ENCODE measurements at places on chromosomes 12 and 14.

DNA sequence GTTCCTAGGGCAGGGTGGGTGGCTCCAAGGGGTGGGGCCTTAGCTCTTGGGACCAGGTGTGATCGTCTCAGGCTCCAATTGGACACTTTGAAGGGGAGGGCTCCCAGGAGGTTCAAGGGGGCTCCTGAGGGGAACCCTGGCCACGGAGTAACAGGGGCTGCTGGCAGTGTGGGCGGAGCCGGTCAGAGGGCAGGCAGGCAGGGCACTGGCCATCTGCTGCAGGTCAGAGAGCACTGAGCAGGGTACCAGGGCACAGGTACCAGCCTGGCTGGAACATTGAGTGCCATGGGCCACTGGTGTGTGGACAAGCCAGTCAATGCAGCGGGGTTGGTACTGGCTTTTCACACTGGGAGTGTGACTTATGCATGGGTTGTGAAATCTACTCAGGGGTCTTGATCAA, 32.2 kb downstream of the SYNE3 start:
- no peak for DNase-seq

DNA sequence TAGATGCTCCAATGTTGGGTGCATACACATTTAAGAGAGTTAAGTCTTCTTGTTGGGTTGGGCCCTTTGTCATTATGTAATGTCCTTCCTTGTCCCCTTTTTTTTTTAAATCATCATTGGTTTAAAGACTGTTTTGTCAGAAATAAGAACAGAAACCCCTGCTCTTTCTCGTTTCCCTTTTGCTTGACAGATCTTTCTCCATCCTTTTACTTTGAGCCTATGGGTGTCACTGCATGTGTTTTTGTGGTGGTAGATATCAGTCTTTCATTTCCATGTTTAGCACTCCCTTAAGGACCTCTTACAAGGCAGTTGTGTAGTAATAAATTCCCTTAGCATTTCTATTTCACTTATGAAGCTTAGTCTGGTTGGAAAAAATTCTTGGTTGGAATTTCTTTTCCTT, 47.4 kb downstream of the RTN1 start:
- no peak for DNase-seq

DNA sequence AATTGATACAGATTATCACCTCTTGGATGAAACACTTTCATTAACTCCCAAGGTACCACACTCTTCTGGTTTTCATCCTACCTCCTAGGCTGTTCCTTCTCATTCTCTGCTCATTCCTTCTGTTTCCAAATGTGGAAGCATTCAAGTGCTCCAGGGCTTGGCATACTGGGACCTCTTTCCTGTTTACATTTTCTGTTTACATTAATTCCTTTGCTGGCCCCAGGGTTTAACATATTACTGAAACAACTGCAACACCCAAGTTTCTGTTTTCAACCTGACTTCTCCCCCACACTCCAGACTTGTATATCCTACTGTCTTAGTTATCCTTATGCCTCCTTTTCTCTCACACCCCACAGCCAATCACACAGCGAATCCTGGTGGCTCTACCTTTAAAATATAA, 386.3 kb upstream of the GARIN6 start:
- DNase-seq = no peak

DNA sequence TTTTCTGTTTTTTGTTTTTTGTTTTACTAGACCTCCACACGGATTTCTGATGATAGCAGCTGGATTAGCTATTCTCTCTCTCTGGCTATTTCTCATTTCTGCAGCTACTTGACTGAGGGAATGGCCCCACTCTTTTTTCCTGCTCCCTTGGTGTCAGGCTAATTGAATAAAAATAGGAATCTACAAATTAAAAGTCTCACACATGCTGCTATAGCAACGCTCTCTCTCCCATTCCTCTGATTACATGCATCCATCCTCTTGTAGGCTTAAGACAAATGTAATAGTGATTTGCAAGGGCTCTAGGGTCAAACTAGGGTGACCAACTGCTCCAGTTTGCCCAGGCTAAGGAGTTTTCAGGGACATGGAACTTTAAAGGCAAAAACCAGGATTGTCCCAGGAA, 221.8 kb downstream of the PHLDA1 start:
- DNase-seq = no peak

DNA sequence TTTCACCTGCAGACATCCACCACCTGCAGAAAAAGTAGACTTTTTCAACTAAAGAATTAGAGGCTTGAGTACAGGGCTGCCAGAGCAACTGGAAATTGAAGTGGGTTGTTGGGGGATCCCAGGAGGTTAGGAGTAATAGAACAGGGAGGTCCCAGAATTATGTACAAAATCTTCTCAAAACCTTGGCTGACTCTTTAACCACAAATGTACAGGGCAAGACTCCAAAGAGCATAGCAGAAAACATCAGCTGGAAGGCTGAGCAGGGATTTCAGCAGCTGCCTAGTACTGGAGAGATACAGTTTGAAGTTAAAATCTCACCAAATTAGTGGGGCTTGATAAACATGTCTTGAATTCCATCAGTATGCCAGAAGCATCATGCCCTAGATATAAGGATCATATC, 191.6 kb downstream of the CRADD start:
- DNase-seq = no peak

- DNase-seq = no peak
These were observed 18.4 kb upstream of the ANKRD33 start for GRCh38 chr12:51869496-51869865.

- no peak for DNase-seq
These were observed 475.8 kb downstream of the RAD51B start for GRCh38 chr14:68295316-68295816.

DNA sequence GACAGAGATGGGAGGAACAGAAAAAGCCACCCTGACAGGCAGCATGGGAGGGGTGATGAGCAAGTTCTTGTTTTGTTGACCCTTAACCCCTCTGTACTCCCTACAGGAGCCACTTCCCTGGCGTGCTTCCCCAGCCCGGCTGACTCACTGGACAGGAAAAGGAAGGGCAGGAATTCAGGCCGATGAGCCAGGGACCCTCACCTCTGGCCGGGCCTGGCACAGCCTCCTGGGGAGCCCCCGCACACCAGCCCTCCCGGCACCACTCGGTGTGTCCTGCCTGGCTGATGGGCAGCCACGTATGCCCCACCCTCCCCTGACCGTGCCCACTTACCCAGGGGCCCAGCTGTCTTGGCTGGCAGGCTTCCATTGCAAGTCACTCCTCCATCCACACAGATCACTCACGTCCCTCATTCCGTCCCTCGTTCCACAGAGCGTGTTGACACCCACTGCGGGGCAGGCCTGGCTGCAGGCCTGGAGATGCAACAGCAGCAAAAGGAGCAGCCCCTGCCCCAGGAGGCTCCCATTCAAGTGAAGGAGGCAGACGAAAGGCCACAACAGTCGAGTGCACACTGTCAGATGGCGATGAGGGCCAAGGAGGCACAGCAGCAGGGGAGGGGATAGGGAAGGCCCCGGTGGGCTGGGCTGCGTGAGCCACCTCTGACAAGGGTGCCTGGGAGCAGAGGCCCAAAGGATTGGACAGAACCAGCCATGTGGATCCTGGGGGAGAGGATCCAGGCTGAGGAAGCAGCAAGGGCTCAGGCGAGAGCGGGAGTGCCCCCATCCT, 19.7 kb upstream of the CD9 start:
- DNase-seq = no peak

Measured in G401 (cell line).